ENCODE measurements at places on chromosomes 16 and 17. TPM values are rescaled to one million over a fixed set of nuclear protein-coding genes. Genes with fewer than 3 reads are reported as not detected.

SLC5A10 gene
- not detected for total RNA-seq

OTOP3 gene
- total RNA-seq = not detected

TEKT5 gene
- 0.13 TPM for total RNA-seq

SSTR5 gene
- not detected for total RNA-seq

MSRB1 gene
- 7.1 TPM for total RNA-seq

THAP11 gene
- total RNA-seq = 41.7 TPM

PARN gene
- 24.4 TPM for total RNA-seq

CCL1 gene
- not detected for total RNA-seq

NPIPA2 gene
- total RNA-seq = 0.69 TPM

ASPA gene
- 0.07 TPM for total RNA-seq

WDR45B gene
- 72.4 TPM for total RNA-seq

GNG13 gene
- not detected for total RNA-seq

NPIPB12 gene
- total RNA-seq = 22.2 TPM

SGSM2 gene
- total RNA-seq = 50.0 TPM

All from smooth muscle cell of the pulmonary artery (primary cell).